ENCODE measurements at places on chromosomes 7 and 10. TPM values are rescaled to one million over a fixed set of nuclear protein-coding genes. Genes with fewer than 3 reads are reported as not detected.

DNA sequence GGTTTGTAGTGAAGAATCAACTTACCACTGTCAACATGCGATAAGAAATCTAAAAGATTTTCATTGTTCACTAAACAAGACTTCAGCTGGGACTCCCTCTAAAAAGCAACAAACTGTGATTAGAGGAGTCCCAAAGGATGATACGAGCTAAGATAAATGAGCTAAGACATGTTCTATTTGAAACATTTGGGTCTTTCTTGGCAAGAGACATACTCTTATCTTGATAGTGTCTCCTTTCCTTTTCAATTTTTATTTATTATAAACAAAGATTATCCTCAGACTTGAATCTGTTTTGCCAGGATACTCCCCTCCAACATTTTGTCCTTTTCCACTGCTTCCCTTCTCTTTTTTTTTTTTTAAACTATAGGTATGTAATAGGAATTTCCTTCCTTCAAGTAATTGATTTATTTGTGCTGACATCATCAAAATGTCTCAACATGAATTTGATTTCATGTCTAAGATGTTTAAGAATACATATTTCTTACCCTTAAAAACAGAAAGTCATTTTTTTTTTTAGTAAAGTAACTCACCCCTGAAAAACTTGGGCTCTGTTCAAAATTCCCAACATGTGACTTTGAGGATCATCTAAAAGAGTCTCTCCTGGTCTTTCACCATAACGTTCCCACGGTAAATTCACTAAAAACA, 158.4 kb upstream of the NRP1 start:
- no peak overlapping the region for H3K27ac ChIP-seq
- H3K27me3 ChIP-seq = peaks cover 11% of the 10 kb centered on the region
- H3K4me3 ChIP-seq = no peak overlapping the region
- no peaks in the 10 kb centered on the region for H3K4me1 ChIP-seq
- H3K36me3 ChIP-seq = no peaks in the 10 kb centered on the region

GRCh38 chr10:66799474-66799873, 126.4 kb upstream of the LRRTM3 start:
- no peaks in the 10 kb centered on the region for H3K4me1 ChIP-seq
- no peak for DNase-seq
- no peak overlapping the region for H3K4me3 ChIP-seq
- H3K27me3 ChIP-seq = no peaks in the 10 kb centered on the region
- H3K36me3 ChIP-seq = no peaks in the 10 kb centered on the region

- no peaks in the 10 kb centered on the region for H3K27me3 ChIP-seq
- H3K4me1 ChIP-seq = no peaks in the 10 kb centered on the region
- no peak overlapping the region for H3K27ac ChIP-seq
- no peak for DNase-seq
- no peaks in the 10 kb centered on the region for H3K36me3 ChIP-seq
- no peak overlapping the region for H3K4me3 ChIP-seq
These were observed 219.0 kb downstream of the PTEN start for GRCh38 chr10:88082391-88082790.

- no peak for DNase-seq
- H3K4me3 ChIP-seq = no peak overlapping the region
- no peak overlapping the region for H3K27ac ChIP-seq
- H3K36me3 ChIP-seq = no peaks in the 10 kb centered on the region
- no peaks in the 10 kb centered on the region for H3K4me1 ChIP-seq
- peaks cover 18% of the 10 kb centered on the region for H3K27me3 ChIP-seq
These were observed 9.9 kb upstream of the CXCL12 start for GRCh38 chr10:44394696-44395381.

DNA sequence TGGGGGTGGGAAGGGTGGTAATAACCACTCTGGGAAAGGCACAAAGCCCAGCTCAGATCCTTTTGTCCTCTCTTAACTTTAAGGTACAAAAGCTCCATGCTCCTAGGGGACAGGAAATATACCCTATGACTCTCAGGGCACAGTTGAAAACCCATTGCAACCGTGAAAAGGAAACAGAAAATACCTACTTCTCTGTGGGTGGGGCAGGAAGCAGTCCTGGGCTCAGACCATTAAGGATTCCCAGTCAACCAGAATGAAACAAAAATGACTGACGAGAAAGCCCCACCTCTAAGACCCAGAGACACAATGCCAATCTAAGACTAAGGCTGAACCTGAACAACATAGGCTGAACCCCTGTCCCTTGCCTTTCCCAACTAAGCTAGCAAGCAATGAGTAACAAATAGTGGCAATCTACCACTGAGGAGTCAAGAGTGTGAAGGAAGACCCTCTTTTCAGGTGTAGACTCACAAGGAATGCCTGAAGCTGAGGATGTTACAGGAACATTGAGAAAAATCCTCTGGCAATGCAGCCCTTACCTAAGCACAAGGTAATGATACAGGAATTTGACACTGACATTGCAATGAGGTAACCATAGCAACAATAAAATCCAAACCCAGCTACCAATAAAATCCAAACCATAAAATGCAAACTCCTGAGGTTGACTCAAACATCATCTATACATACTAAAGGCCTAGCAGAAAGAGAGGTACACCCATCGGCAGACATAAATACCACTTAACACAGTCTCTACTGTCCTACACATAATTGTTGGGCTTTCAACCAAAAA, 380.1 kb downstream of the HPSE2 start:
- no peaks in the 10 kb centered on the region for H3K36me3 ChIP-seq
- H3K27ac ChIP-seq = no peak overlapping the region
- H3K27me3 ChIP-seq = peaks cover 10% of the 10 kb centered on the region
- H3K4me1 ChIP-seq = no peaks in the 10 kb centered on the region

CPED1 gene
- not detected for total RNA-seq

HELLS gene
- 147 TPM for total RNA-seq

AMPH gene
- total RNA-seq = not detected
